NCI-H510A treated with DMSO at 0.1 percent for 48 hours (cell line): ENCODE measurements at places on chromosomes 5 and 9.

GRCh38 chr5:60463179-60463868, 236.6 kb downstream of the DEPDC1B start:
- no peak for DNase-seq

DNA sequence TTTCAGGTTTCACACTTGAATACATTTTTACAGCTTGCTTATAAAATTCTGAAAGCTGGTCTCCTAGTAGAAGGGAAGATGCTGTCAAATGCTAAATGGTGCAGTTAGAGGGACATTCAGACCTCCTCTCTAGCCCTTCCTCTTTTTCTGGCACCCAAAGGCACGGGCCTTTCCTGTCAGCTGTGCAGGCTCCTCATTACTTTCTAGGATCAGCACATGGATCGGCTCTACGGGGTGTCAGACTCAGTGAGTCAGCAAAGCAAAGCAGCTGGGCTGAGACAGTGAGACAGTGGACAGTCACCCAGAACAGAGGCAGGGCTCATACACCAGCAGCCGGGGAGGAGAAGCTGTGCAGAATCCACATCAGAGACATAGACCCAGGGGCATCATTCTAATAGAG, 80.0 kb upstream of the TNC start:
- no peak for DNase-seq

- DNase-seq = no peak
Measured at GRCh38 chr5:33829430-33829829, 62.4 kb downstream of the ADAMTS12 start.

DNA sequence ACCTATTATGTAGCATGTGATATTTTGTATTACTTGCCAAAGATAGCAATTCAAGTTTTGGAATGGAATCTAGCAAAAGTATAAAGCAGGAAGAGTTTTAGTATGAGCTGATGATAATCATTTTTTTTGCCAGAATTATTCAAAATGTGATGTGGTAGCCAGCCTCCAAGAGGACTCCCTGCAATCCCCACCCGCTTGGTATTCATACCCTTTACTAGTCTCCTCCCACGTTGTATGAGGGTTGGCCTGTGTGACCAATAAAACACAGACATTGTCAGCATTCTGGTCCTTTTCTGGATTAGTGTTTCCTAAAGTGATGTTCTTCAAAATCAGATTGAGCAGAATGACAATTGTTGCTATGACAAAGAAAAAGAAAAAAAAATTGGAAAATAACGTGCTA, 63.8 kb downstream of the TARS1 start:
- DNase-seq = no peak

DNA sequence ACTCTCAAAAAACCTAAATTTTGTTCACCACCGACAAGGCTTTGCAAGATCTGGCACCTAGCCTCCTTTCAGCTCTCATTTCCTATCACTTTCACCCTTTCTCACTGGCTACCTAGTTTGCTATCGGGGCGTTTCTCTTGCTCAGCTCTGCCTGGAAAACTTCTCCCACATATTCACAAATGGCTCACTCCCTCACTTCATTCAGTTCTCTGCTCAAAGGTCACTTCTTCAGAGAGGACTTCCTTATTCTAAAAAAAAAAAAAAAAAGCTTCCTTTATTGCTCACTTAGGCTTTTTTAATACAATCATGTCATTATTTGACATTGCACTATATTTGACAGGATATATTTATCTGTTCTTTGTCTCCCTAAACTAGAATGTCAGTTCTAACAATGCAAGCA, 2.1 kb upstream of the SLC25A46 start:
- no peak for DNase-seq

- DNase-seq = no peak
Measured at GRCh38 chr5:139574641-139575312, 13.6 kb downstream of the UBE2D2 start.

GRCh38 chr9:101139082-101139481, 110.6 kb downstream of the PLPPR1 start:
- no peak for DNase-seq

GRCh38 chr9:114272739-114273431, 50.0 kb upstream of the ORM1 start:
- no peak for DNase-seq

GRCh38 chr5:136080483-136081216, 51.9 kb downstream of the TGFBI start:
- no peak for DNase-seq

DNA sequence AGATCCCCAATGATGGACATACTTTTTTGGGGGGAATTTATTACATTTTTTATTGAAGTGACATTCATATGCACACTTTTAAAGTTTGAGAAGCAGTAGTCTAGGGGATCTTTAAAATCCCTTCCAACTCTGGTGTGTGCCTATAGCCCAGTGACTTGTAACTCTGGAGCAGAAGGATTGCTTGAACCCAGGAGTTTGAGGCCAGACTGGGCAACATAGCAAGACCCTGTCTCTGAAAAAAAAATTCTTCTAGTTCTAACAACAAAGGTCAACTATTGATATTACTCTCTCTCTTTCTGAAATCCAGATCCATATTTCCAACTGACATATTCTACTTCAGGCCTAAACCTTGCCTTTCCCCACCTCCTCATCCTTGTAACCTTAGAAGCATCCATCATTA, 148.2 kb upstream of the SPRY4 start:
- no peak for DNase-seq

- no peak for DNase-seq
Measured at GRCh38 chr9:21479152-21479702, 2.9 kb downstream of the IFNE start.

DNA sequence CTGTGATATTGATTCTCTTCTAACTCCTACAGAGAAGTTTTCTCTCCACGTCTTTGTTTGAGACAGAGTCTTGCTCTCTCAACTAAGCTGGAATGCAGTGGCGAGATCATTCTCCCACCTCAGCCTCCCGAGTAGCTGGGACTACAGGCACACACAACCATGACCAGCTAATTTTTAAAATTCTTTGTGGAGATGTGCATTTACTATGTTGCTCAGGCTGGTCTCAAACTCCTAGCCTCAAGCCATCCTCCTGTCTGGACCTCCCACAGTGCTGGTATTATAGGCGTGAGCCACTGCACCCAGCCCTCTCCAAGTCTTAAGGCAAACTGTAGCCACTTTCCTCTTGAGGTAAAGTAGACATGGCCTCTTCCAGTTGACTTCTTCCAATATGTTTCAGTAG, 72.2 kb downstream of the SNX18 start:
- DNase-seq = no peak

DNA sequence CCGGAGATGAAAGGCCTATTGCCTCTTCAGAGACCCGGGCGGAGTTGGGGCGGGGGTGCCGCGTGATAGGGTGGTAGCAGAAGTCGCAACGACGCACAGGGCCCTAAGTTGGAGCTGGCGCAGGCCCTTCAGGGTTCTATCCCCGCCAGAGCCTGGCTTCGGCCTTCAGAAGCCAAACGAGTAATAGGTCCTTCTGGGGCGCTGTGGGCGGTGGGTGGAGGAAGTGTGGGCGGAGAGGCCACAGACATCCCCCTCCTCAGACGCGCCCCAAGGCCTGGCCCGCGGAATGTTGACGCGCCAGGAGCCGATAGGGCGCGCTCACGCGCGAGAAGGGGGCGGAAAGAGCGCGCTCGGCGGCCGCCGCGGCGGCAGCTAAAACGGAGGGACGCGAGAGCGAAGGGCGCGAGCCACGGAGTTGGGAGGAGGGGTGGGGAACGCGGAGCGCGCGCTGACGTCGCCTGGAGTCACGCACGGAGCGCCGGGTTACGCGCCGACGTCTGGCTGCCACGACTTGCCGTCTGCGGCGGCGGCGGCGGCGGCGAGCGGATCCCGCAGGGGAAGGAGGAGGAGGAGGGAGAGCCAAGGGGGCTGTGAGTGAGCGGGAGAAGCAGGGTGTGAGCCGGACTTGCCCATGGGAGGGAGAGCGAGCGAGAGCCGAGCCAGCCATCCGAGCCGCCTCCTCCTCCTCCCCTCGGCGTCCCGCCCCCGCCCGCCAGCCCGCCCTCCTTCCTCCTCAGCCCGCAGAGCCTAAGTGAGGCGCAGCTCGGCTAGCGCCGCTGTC, 6.4 kb upstream of the PURA start:
- peak; percentile 82 for DNase-seq

DNA sequence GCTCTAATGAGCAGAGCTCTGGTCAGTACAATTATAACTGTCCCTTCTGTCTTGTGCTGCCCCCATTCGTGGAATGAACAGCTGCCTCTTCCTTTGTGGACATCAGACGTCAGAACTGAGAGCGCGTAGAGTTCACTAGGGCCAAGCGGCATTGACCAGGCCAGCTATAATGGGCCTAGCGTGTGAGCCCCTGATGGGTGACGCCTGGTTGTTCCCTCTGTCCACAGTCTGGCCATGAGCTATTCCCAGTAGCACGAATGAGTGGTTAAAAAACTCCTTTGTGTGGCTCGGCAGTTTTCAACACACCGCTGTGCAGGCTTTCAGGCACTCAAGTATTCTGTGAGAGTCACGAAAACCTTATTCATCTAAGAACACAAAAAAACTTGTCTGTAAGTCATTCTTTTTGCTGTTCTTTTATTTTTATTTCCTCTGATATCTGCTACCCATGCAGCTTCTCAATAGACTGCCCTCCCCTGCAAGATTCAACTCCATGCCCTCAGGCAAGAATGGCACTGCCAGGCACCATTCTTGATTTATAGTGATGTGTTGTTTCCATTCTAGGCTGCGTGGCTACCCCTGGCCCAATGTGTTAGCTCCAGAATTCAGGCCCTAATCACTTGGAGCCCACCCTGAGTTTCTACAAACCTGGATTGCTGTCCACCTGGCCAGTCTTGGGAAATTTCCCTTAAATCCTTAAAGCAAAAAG, 52.5 kb downstream of the ANKDD1B start:
- DNase-seq = no peak

- no peak for DNase-seq
Measured at GRCh38 chr9:132447346-132447745, 37.3 kb downstream of the CFAP77 start.

DNA sequence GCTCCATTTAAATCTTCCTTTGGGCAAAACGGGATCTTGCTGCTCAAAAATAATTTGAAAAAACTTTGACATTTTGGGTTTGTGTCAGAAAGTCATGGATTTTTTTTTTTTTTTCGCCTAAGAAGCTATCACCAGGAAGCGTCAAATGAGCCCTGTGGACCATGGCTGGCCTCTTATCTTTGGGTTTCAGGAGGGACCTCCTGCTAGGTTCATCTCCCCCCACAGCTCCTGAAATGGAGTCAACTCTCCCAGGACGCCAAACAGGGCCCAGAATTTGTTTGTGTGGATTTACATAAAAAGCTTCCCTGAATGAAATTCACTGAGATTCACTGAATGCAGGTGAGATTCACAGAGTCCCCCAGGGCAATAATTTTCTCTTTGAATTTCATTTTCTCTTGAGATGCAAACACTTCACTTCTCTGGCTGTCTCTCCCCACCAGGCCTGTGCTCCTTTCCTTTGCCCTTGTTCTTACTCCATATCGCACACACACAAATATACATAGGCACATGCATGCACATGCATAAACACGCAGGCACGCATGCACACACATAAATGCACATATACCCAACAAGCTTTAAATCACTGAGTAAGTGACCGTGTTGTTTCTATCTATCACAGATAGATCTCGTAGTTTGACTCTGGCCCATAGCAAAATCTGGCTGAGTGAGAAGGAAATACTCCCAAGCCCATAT, 55.3 kb upstream of the GALNT10 start:
- no peak for DNase-seq

- DNase-seq = no peak
Measured at GRCh38 chr5:6832994-6833393, 119.8 kb downstream of the TENT4A start.

DNA sequence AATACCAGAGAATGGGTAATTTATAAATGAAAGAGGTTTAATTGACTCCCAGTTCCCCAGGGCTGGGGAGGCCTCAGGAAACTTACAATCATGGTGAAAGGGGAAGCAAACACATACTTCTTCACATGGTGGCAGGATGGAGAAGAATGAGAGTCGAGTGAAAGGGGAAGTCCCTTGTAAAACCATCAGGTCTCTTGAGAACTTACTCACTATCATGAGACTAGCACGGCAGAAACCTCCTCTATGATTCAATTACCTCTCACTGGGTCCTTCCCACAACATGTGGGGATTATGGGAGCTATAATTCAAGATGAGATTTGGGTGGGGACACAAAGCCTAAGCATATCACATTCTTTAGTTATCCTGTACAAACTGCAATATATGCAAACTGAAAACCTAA, 609.4 kb downstream of the MTRR start:
- no peak for DNase-seq

DNA sequence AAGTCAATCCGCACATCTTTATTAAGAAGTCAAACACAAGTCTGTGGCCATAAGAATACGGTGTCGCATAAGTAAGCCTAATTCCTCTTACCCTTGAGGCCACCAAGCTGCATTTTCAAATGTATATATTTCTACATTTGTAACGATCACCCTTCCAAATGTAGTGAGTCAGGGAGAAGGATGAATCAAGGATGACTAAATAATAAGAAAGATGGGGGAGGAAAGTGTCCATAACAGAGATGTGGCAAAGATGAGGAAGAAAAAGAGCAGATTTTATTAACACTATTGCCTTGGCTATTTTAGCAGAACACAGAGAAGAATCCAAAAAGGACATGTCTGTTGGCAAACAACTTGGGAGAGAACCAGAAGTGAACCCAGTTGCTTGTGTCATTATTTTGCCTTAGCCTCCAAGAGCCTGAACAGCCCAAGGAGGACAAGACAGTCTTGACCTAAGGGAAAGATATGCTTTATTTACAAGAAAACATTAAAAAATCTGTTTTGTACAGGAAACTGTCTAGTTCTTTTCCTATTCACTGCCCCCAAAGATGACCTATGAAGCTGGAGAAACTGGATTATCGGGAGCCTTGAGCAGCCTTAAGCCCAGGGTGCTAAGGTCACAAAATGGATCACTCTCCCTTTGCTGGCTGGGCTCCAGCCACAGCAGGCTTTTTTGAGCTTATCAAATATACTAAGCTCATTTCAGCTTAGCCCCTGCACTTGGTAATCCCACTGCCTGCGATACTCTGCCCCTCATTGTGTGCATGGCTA, 101.5 kb downstream of the PLCXD3 start:
- DNase-seq = no peak

DNA sequence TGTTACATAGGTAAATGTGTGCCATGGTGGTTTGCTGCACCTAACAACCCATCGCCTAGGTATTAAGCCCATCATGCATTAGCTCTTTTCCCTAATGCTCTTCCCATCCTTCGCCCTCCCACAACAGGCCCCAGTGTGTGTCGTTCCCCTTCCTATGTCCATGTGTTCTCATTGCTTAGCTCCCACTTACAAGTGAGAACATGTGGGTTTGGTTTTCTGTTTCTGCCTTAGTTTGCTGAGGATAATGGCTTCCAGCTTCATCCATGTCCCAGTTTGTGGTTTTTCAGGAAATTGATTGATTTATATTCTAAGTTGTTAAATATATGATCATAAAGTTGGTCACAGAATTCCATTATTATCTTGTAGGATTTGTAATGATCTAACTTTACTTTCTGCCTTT, 85.3 kb upstream of the CAST start:
- no peak for DNase-seq
